ENCODE measurements at places on chromosomes 3 and 15. TPM values are rescaled to one million over a fixed set of nuclear protein-coding genes. Genes with fewer than 3 reads are reported as not detected.

IP6K1 gene
- 97.4 TPM for total RNA-seq

MYLK gene
- total RNA-seq, result 130 TPM

JAGN1 gene
- 39.8 TPM for total RNA-seq

DNA sequence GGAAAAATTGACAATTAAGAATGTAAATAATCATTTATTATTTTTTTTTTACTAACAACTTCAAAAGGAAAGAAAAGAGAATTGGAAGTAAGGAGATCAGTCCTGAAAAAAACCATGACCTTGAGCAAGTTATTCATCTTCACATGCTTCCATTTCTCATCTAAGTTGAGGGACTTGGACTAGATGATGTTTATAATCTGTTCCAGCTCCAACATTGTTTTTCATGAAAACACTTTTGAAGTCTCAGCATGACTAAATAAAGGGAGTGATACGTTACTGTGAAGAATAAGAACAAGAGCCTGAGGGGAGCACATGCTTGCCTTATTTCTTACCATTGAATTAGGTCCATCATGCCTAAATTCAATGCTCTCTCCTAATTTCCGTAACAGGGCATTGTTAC, 95.7 kb downstream of the STRIT1 start:
- DNase-seq, result no peak
- H3K27ac ChIP-seq, result no peak overlapping the region
- H3K36me3 ChIP-seq, result no peaks in the 10 kb centered on the region
- H3K4me3 ChIP-seq, result no peak overlapping the region

- H3K36me3 ChIP-seq, result no peaks in the 10 kb centered on the region
- no peak within 1 kb of the TSS for H3K27ac ChIP-seq
- peak; percentile 71 for DNase-seq
- H3K27me3 ChIP-seq, result no peaks in the 10 kb centered on the region
- peak within 1 kb of the TSS; percentile 63 for H3K4me3 ChIP-seq
Measured at GRCh38 chr15:23565395-23566070, at the start of gene MKRN3. TSS of gene MKRN3 (plus strand) at chr15:23565674. CDS start at chr15:23565783, 109 bp downstream.

- H3K4me1 ChIP-seq, result peaks cover 5% of the 10 kb centered on the region
- H3K27me3 ChIP-seq, result no peaks in the 10 kb centered on the region
- no peak overlapping the region for H3K27ac ChIP-seq
- DNase-seq, result no peak
Measured at GRCh38 chr3:143302638-143303171, 183.1 kb downstream of the CHST2 start.

- H3K27me3 ChIP-seq, result no peaks in the 10 kb centered on the region
- no peak overlapping the region for H3K4me3 ChIP-seq
- no peak for DNase-seq
- H3K4me1 ChIP-seq, result peaks cover 7% of the 10 kb centered on the region
- no peak overlapping the region for H3K27ac ChIP-seq
Measured at GRCh38 chr3:50652709-50653108, 22.0 kb upstream of the DOCK3 start.

GRCh38 chr15:41656188-41656587, 4.0 kb upstream of the MGA start:
- H3K36me3 ChIP-seq, result no peaks in the 10 kb centered on the region
- no peak for DNase-seq
- no peak overlapping the region for H3K27ac ChIP-seq
- peaks cover 5% of the 10 kb centered on the region for H3K4me1 ChIP-seq
- no peak overlapping the region for H3K4me3 ChIP-seq

DNA sequence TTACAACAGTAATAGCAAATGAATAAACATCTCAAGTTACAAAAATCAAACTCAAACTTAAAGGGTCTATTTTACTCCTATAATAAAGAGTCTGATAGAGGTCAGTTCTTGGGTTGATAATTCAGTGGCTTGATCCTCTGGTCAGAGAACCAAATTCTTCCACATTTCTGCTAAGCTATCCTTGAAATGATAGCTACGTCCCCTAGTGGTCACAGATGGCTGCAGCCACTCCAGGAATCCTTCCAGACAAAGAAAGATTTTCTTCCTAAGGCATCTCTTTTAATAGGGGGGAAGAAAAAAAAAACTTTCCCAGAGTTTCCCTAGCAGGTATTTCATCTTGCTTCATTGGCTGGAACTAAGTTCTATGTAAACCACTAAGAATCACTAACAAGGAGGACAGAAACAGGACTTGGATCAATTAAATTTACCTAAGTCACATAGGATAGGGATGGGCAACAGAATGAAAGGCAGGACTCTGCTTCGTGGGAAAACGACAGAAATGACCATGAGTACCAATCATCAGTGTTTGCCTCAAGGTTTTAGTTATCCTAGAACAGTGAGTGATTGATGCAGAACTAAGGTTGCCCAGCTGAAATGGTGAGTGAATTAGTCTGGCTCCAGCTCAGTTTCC, 160.7 kb downstream of the STAC start:
- no peak overlapping the region for H3K4me3 ChIP-seq
- DNase-seq, result peak; percentile 40
- no peaks in the 10 kb centered on the region for H3K36me3 ChIP-seq
- H3K4me1 ChIP-seq, result no peaks in the 10 kb centered on the region
- H3K27ac ChIP-seq, result no peak overlapping the region

- DNase-seq, result no peak
- H3K36me3 ChIP-seq, result no peaks in the 10 kb centered on the region
- no peaks in the 10 kb centered on the region for H3K27me3 ChIP-seq
- no peaks in the 10 kb centered on the region for H3K4me1 ChIP-seq
- no peak overlapping the region for H3K4me3 ChIP-seq
Measured at GRCh38 chr15:72925661-72926060, 126.6 kb upstream of the NEO1 start.

GRCh38 chr3:13714251-13714916, 165.5 kb downstream of the FBLN2 start:
- H3K27me3 ChIP-seq, result no peaks in the 10 kb centered on the region
- no peak overlapping the region for H3K4me3 ChIP-seq
- peak; percentile 6 for DNase-seq

DNA sequence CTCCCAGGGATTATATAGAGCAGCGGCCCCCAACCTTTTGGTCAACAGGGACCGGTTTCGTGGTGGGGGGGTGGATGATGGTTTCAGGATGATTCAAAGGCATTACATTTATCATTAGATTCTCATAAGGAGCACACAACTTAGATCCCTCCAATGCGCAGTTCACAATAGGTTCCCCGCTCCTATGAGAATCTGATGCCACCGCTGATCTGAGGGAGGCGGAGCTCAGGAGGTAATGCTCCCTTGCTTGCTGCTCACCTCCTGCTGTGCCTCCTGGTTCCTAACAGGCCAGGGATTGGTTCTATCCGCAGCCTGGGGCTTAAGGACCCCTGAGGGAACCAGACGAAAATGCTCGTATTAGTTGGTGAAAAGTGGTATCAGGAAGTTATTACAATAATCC, 1.3 kb upstream of the HACD2 start:
- H3K4me1 ChIP-seq, result peaks cover 16% of the 10 kb centered on the region
- no peaks in the 10 kb centered on the region for H3K27me3 ChIP-seq
- H3K4me3 ChIP-seq, result peak overlapping the region; percentile 95
- DNase-seq, result peak; percentile 58
- no peaks in the 10 kb centered on the region for H3K36me3 ChIP-seq
- peak overlapping the region; percentile 96 for H3K27ac ChIP-seq

DNA sequence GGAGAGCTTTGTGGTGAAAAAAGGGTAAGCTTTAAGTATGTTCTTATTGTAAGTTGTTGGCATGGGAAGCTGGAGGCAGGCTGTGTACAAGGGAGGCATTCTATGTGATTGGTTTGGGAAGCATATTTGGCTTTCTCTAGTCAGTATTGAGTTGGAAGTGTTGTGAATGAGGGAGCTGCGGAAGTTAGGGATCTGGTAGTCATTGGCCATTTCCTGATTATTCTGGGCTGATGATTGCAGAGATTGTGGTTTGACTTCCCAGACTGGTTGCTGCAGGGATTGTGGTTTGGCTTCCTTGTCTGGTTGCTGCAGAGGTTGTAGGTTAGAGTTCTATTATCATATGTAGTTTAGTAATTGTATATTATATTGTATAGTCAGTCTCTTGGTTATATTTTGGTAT, 21.0 kb downstream of the STXBP5L start:
- H3K4me3 ChIP-seq, result no peak overlapping the region
- DNase-seq, result no peak
- H3K27me3 ChIP-seq, result no peaks in the 10 kb centered on the region
- no peak overlapping the region for H3K27ac ChIP-seq
- no peaks in the 10 kb centered on the region for H3K36me3 ChIP-seq

GRCh38 chr3:149384911-149385321, 7.5 kb upstream of the TM4SF1 start:
- DNase-seq, result peak; percentile 72
- H3K27ac ChIP-seq, result peak overlapping the region; percentile 53
- no peaks in the 10 kb centered on the region for H3K27me3 ChIP-seq
- no peak overlapping the region for H3K4me3 ChIP-seq
- H3K36me3 ChIP-seq, result no peaks in the 10 kb centered on the region

- no peaks in the 10 kb centered on the region for H3K36me3 ChIP-seq
- H3K27me3 ChIP-seq, result no peaks in the 10 kb centered on the region
- H3K27ac ChIP-seq, result no peak overlapping the region
Measured at GRCh38 chr15:96122077-96123027, 208.1 kb upstream of the NR2F2 start.

Measured in testis (tissue), 5 donors.